ENCODE measurements at places on chromosomes 3 and 15.

DNA sequence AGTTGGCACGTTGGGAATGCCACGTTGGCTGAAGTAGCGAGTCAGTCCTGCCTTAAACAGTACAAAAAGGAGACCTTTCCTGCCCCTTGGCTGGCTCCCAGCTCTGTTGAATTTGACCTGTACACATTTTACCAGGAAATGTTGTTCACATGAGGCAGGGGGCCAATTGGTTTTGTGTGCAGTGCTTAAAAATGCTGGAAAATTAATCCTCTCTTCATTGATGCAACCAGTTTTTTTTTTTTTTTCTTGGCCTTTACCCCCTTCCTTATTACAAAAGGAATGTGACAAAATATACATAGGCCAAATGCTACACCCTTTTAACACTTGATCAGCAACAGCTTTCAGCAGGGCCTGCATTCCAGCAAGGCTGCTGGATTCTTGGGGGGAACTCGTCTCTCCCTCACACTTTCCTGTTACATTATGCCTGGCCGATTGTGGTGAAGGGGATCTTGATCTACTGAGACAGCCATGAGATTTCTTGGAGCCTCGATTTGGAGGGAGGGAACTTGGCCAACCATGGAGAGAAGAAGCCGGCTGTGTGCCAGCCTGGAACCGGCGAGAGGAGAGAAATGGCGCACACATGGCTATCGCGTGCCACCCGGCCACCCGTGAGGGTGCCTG, 93.1 kb downstream of the DNASE1L3 start:
- no peak for DNase-seq

DNA sequence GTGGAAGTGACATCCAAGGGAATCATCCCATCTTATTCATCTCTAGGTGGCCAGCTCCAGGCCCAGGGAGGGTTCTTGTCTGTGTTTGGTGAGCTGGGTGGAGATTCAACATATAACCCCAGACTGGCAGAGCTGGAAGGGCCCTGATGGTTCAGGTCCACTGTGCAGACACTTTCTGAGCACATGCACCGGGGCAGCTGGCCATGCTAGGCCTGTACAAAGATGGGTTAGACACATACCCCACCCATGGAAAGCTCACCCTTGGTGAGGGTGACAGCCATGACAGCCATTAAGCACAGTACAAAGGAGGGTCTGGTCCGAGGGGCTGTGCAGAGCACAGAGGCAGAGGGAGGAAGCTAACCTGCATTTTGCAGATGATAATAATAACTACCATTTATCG, 100.4 kb downstream of the CORO2B start:
- no peak for DNase-seq

- DNase-seq, result no peak
Measured at GRCh38 chr3:148333091-148333490, 364.6 kb upstream of the AGTR1 start.

DNA sequence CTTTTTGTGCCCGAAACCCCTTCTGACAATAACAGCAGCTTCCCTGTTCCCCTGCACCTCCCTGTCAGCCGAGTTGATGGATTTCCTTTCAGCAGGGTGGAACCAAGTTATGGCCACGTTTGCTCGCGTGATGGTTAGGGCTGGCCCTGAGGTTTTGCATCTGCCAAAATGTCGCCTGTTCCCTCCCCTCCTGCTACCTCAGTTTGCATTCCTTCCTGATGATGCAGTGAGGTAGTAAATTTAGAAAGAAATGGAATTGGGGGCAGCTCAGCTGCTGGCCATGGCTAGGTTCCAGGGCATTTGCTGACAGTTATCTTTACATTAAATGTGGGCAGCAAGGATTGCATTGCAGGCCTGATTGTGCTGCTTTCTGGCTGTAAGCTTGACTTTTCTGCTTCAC, 13.2 kb downstream of the LIMD1 start:
- DNase-seq, result no peak

DNA sequence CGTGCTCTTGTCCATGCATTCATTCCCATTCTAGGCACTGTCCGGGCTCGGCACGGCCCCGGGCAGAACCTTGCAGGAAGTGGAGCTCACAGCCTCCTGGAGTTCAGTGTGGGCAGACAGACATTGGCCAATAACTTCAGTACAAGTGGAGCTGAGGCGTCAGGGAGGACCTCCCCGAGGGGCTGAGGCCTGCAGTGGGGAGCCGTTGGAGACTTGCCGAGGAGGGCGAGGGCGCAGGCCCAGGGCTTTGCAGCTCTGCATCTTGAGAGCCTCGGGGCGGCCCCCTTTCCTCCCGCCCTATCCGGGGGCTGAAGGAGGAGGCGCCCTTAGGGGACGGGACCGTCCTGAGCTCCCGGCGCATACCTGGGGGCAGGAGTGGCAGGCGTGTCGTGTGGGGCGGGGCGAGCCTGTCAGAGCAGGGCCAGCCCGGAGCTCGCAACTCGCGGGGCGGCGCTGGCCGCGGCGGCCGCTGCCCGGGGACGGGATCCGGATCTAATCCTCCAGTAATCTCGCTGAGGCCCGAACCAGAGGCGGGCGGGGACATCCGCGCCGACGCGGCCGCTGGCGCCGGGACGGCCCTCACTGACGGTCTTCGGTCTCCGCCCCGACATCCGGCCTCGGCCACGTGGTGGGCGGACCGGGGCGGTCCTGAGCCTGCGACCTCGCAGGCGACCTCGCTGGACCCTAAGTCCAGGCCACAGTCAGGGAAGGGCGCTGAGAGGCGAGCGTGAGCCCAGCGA, at the start of gene ACY1:
TSS of gene ACY1 (plus strand) at position 698 of the 740 bp plus-strand sequence. CDS start 530 bp downstream, outside the sequence.
- peak; percentile 79 for DNase-seq

- DNase-seq, result no peak
Measured at GRCh38 chr15:81531109-81531592, 157.1 kb upstream of the TMC3 start.

DNA sequence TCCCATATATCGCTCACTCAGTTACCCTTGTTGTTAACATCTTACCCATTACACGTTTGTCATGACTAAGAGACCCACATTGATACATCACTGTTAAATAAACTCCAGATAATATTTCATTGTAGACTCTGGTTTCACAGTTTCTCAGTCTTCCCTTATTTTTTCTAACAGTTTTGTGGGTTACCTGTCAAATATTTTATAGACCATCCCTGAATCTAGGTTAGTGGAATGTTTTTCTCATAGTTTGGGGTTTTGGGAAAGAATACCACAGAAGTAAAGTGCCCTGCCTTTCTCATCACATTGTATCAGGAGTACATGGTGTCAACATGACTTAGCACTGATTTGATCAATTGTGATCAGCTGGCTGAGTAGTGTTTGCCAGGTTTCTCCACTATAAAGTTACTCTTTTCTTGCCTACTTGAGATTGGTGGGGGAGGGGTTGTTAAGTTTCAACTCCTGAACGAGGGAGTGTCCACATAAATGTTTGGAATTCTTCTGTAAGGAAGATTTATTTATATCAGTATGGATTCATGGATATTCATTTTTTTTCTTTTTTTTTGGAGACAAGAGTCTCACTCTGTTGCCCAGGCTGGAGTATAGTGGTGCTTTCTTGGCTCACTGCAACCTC, 25.9 kb downstream of the RNF111 start:
- DNase-seq, result no peak

DNA sequence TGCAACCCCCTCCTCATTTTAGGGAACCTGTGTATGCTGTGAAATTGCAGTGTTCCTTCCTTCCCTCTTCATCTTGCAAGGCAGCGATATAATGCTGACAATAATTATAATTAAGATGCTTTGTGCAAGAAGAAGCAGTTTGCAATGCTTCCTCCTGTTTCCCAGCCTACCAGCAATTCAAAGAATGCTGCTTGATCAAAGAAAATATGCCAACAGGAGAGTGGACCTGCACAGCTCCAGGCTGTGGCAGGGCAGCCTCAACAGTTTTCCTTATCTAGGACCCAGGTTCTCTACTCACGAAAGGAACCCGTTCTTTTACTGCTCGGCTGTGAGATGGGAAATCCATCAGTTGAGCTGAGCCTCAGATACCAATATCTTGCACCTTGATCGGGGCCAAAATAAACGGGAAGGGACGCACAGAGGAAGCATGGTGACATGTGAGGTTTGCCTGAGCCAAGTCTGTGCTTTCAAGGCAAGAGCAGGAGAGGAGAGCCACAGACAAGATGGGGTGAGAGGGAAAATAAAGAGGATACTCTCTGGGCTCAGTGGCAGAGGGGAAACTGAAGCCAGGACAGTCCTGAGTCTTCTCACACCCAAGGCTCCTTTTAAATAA, 22.6 kb upstream of the LRTM1 start:
- DNase-seq, result no peak

DNA sequence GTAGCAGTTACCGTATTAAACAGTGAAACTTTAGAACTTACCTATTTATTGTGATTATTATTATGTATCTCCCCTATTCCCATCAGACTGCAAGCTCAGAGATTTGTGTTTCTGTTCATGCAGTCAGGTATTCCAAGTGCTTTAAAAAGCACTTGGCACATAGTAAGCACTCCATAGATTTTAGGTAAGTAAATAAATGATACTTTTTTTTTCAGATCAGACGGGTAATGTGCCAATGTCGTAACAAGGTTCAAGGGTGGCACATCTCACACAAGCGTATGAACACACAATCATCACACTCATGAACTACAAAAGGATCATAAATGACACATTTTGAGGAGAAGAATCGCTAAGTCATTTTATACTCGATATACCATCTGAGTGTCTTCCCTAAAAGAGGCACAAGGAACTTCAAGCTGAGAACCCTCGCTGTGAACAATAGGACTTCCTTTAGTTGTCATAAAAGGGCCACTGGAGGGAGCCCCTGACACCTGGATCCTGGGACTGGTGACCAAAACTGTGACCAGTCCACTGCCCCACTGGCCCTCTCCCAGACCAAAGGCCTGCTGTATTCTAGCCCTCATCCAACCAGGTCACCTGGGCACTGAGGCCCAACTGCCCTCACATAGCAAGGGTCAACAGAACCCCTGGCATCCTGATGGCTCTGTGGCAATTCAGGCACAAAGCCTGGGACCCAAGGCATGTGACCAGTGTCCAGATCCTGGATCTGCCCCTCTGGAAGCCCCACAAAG, 32.1 kb downstream of the KIF9 start:
- DNase-seq, result no peak

GRCh38 chr3:39250116-39250747, 29.6 kb downstream of the CX3CR1 start:
- DNase-seq, result no peak

DNA sequence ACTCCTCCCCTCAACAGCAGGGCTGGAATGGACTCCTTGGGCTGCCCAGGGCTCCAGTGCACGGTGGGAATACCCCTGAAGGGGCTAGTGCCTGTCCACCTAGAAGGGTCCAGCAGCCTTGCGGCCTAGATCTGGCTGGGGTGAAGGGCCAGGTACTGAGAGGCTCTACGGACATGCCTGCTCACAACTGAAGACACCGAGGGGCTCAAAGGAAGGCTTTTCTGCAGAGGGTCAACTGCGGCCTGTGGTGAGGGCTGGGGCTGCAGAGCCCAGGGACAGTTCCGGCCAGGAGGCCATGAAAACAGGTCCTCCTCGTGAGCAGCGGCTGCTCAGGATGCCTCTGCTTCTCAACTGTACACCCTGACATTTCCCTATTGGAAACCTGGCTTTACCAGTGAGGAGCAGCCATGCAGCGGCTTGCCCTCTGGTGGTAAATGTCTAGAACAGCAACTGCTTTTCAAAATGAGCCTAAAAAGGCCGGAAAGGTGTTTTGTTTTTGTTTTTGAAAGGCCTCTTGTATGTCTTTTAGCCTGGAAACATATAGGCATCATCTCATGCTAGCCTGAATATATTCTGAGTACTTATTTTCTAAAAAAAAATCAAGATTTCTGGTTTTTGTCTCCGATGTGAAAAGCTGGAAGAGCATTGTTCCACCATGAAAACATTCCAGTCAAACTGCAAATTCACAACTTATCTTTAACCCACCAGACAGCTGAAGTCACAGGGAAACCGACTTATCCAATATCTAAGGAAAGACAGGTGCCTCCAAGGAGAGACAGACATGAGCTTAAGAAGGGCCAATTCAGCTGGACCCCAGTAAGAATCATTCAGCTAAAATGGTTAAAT, 163.4 kb downstream of the KLF13 start:
- no peak for DNase-seq

GRCh38 chr3:157793745-157794144, 290.5 kb upstream of the VEPH1 start:
- DNase-seq, result no peak

DNA sequence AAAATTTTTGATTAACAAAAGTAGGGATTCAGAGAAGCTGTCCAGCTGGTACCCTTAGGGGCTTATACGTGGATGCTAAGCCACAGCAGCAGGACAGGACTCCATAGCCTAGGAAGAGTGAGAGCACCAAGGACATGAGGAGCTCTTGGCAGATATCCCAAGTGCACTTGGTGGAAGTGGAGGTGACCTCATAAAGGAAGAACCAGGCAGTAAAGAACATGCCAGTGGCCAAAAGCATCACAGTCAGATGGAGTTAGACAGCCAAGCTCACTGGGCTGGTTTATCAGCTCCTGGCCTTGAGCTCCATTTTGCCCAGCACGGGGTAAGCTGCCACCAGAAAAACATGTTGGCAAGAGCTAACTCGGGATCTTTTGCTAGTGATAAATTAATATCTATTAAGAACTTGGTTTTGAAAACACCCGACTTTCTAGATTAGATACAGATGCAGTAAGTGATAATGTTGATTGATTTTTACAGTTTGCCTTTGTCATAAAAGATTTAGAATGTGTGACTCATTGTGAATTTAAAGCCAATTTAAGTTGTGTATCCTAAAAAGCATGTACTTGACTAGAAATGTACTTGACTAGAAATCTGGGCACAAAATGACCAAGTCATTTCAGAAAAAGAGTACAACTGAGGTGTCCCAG, 108.0 kb downstream of the CMSS1 start:
- no peak for DNase-seq

DNA sequence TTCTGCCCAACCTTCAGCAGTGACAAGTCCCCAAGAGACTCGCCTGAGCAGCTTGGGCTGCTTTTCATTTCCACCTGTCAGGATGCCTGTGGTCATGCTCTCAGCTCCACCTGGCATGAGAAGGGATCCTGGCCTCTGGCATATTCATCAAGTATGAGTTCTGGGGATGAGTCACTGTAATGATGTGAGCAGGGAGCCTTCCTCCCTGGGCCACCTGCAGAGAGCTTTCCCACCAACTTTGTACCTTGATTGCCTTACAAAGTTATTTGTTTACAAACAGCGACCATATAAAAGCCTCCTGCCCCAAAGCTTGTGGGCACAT, 3.5 kb downstream of the MYD88 start:
- no peak for DNase-seq

DNA sequence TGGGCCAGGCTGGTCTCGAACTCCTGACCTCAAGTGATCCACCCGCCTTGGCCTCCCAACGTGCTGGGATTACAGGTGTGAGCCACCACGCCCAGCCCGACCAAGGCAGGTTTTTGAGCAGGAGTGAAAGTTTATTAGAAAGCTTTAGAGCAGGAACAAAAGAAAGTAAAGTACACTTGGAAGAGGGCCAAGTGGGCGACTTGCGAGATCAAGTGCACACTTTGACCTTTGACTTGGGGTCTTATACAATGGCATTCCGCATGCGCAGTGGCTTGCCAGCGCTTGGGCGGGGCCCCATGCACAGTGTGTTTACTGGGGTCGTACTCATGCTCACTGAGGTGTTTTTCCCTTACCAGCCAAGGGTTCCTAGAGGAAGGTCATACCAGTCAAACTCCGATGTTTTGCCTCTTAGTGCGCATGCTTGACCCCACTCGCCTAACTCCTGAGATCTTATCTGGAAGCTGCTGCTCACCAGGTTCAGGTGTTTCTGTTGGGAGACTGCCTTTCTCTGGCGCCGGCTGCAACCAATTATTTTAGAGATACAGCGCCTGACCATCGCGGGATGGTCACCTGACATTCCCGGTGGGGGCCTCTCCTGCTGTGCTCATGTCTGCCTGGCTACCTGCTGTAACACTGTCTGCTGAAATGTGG, 46.9 kb upstream of the FLNB start:
- DNase-seq, result no peak

- DNase-seq, result no peak
Measured at GRCh38 chr3:83048556-83048955, 1287.1 kb upstream of the GBE1 start.

- DNase-seq, result no peak
Measured at GRCh38 chr3:95721938-95722337, 1092.5 kb upstream of the EPHA6 start.

All from stimulated activated CD4-positive, alpha-beta T cell treated with anti-CD3 and anti-CD28 coated beads, Interleukin-4, amount 100 ng/mL, for 1 hour (primary cell).